Caudate nucleus (tissue), 63 donors: ENCODE measurements at places on chromosomes 3 and 15.

- no peak for DNase-seq
Measured at GRCh38 chr15:69748576-69749185, 296.1 kb downstream of the RPLP1 start.

- no peak for DNase-seq
Measured at GRCh38 chr3:106575029-106575428, 706.2 kb upstream of the CBLB start.

DNA sequence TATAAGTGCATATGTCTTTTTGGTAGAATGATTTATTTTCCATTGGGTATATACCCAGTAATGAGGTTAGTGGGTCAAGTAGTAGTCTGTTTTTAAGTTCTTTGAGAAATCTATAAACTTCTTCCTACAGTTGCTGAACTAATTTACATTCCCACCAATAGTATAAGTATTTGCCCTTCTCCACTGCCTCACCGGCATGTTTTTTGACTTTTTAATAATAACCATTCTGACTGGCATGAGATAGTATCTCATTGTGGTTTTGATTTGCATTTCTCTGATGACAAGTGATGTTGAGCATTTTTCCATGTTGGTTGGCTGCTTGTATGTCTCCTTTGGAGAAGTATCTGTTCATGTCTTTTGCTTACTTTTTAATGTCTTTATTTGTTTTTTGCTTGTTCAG is 94.1 kb upstream of the TP63 start:
- no peak for DNase-seq

DNA sequence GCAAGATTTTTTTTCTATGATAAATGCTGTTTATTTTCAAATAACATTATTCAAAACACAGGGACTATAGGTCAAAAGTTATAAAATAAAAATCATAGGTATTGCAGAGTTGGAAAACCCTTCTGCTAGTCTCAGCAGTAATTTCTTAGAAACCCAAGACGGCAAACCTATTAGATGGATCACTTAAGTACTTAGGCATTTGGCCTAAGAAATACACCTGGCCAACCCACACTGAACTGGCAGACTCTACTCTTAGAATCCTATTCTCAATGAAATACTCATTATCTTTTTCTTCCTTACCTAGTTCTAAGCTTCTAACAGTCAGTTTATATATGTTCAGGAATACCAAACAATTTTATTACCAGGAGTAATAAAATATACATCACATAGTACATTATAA is 30.5 kb upstream of the RIOX2 start:
- DNase-seq, result no peak

DNA sequence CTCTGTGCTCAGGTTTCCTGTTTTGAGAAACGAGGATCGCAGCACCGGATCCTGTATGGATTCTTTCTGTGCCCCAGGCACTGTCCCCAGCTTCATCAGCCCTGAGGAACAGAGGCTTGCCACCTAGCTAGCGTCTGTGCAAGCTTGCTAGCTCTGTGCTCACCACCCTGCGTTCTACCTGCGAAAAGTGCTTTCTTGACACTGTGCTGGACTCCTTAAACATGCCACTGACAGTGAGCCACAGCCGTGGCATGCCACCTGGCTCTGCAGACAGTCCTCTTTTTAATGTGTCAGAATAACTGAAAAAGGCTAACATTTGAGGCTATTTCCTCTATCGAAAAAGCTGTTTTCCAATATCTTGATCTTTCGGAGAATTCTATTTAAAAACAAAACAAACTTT is 1.4 kb downstream of the PGPEP1L start:
- no peak for DNase-seq

- no peak for DNase-seq
Measured at GRCh38 chr3:49222002-49222401, 50.6 kb downstream of the KLHDC8B start.

DNA sequence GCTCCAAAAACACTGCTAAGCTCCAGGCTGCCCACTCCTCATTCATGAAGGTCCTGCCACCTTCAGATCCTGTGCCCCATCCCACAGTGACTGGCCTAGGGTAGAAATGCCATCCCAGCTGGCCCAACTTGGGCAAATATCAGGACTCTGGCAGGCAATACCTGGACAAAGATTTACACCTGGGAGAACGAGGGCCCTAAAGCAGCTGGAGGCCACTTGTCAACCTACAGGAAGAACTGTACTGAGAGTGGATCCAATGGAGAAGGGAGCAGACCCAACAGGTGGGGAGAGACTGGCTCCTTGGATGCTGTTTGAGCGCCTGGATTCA is 57.1 kb upstream of the GATA2 start:
- DNase-seq, result no peak

GRCh38 chr15:42148808-42149492 is 7.5 kb downstream of the PLA2G4F start:
- no peak for DNase-seq

DNA sequence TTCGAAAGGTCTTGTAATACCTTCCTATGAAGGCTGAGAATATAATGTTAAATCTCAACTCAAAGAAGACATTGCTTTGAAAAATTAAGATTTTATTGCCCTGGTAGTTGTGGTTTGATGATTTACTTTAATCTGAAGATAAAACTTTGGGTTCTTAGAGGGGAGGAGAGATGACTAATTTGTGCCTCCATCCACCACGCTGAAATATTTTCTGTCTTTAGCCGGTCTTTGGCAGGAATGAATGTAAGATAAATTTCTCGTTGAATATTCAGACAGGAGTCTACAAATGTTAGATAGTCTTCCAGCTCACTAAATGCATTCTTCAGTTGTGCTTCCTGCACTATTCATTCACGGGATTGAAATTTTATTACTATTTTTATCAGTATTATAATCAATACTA is 844.3 kb upstream of the NR2F2 start:
- DNase-seq, result no peak

DNA sequence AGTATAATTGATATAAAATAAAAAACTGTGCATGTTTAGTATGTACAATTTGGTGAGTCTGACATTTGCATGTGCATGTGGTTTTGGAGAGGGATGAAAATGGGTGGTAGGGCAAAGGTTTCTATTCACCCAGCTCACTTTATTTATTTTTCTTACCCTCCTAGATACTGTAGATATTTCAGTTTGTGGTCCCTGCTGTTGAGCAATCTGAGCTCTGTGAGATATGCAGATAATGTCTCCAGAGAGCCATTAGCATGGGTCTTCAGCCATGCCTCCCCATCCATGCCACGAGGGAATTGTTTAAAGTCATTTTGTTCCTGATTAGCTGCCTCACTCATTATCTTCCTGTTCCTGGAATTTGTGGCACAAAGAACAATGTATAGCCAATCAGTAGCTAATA is 44.4 kb upstream of the B3GALNT1 start:
- no peak for DNase-seq

- DNase-seq, result no peak
Measured at GRCh38 chr3:122671553-122671952, 9.1 kb upstream of the PARP14 start.

GRCh38 chr3:136464502-136464901 is 214.4 kb downstream of the PCCB start:
- DNase-seq, result no peak

DNA sequence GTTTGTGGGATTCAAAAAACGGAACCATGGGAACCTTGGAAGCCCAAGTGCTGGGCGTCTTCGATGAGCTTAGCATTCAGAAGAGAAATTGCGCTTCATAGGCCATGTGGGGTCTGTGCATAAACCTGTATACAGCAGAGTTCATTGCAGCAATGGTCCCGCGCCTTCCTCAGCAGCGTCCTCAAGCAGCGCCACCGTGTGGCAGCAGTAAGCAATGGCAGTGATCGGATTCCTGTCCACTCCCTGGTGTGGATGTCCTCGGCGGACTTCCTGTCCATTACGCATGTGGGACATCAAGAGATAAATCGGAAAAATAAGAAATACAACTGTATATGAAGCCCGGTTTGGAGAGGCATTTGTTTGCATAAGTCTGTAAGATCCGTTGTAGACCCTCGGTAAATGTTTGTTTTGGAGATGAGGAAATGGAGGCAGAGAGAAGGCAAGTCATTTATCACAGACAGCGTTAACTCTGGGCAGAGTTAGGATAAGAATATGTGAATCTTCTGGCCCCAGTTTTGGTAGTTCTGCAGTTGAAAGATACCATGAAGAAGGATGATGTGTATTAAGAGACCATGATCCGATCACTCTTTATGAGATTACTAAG is 57.7 kb downstream of the CNTN4 start:
- no peak for DNase-seq
